ENCODE measurements at places on chromosomes 7 and 10.

DNA sequence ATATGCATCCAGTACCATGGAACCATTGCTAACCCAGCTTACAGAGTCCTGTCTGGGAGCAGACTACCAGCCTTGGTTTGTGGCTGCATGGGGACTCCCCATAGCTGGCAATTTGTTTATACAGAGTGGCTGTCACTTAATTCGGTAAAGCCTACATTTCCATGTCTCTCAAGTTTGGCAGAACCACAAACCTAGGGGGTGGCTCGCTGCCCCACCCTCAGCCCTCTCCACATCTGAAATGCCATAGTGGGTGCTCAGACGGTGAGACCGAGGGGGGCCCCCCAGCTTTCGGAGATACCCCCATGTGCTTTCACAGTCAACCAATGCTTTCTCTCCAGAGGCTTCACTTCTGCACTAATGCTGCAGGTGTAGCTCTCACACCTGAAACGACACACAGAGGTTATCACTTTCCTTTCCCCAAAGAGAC, 75.5 kb upstream of the KAT6B start:
- no peak for DNase-seq

DNA sequence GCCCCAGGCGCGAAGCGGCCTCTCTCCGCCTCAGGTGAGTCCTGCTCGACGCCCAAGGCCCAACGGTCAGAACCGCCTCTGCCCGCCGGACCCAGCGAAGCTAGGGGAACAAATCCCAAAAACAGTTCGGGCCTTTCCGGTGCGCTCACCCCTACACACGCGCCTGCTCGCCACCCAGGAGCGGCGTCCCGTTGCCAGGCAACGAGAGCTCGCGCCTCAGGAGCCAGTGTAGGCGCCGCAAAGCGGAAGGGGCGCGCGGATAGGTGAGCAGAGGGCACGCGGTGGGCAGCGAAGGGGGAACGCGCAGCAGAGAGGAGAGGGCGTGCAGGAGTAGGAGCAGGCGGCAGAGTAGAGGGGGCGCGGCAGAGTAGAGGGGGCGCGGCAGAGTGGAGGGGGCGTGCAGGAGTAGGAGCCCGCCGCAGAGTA, at the start of the genes DYDC1 and DYDC2:
Gene DYDC1, minus strand, starts transcription at position 193 of the 426 bp plus-strand sequence. CDS start 4,154 bp downstream, outside the sequence.
Gene DYDC2, plus strand, starts transcription at position 219 of the 426 bp plus-strand sequence. CDS start 5,663 bp downstream, outside the sequence.
- no peak for DNase-seq

- no peak for DNase-seq
These were observed 42.6 kb upstream of the TRIM8 start for GRCh38 chr10:102601639-102602038.

DNA sequence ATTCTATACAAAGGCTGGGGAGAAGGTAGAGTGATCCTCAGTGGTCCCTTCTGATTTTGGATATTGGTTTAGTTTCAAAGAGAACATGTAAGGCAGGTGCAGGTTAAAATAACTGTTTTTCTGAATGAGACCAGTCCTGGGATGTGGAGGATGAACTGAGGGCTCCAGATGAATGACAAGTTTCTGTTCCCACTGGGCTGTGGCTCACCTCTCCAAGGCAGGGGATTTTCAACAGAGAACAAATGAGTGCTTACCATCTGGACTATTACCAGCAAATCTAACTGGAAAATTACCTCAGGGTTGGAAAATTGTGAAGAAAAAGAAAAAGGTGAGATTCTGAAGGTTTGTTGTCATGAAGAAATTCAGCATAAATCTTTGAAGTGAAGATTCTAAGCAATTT, 8.0 kb downstream of the LAMB4 start:
- no peak for DNase-seq

GRCh38 chr10:22346096-22346661, 883 bp downstream of the SPAG6 start:
- no peak for DNase-seq

DNA sequence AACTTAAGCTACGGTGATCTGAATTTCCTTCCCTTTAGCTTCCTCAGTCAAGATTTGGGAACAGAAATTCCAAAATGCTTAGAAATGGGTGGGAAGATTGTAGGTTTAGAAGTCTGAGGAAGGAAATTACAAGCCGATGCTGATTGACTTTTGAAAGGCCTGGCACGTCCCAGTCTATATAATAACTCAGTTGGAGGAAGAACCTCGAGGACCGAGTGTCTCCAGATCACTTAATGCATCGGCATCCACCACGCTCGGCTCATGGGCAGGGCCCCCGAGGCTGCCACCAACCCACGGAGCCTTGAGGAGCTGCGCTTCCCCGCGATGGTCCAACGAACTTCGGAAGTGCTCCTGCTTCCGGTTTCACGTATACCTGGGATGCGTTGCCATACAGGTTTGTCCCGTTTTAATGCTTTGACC, 10.4 kb upstream of the SP8 start:
- DNase-seq, result no peak

- no peak for DNase-seq
These were observed 84.5 kb upstream of the DUSP5 start for GRCh38 chr10:110413049-110413783.

DNA sequence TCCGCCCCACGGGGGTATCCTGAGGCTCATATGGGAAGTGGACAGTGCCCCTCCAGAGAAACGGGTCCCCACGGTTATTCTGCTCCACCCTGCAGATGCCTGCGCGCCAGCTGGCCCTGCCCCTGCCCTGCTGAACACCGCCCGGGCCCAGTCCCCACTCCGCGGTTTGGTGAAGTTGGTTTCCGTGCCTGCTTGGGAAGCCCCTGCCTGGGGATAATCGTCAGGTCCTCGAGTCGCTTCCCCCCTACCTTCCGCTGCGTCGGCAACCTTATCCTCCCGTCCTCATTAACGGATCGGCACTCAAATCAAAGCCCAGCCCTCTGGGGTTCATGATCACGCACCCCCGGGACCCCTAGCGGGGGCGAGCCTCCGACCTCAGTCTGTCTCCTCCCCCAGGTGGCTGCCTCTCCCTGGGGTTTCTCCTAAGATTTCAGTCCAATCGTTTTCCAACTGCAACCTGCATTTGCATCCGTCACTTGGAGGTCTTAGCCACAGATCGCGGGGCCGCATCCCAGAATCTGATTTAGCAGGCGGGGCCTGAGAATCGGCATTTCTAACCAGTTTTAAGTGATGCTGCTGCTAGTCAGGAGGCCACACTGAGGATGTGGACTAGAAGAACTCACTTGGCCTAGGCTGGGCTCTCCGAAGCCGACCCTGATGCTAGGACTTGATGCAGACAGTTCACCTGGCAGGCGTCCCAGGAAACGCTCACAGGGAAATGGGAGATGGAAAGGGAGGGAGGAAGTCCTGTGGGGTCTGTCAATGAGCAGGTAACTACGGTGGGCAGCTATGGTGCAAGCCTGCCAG, 27.6 kb downstream of the WDR86 start:
- DNase-seq, result no peak

- no peak for DNase-seq
These were observed 149.4 kb downstream of the SNX10 start for GRCh38 chr7:26441002-26441521.

- DNase-seq, result no peak
These were observed 120.0 kb upstream of the EGFR start for GRCh38 chr7:54898659-54899340.

DNA sequence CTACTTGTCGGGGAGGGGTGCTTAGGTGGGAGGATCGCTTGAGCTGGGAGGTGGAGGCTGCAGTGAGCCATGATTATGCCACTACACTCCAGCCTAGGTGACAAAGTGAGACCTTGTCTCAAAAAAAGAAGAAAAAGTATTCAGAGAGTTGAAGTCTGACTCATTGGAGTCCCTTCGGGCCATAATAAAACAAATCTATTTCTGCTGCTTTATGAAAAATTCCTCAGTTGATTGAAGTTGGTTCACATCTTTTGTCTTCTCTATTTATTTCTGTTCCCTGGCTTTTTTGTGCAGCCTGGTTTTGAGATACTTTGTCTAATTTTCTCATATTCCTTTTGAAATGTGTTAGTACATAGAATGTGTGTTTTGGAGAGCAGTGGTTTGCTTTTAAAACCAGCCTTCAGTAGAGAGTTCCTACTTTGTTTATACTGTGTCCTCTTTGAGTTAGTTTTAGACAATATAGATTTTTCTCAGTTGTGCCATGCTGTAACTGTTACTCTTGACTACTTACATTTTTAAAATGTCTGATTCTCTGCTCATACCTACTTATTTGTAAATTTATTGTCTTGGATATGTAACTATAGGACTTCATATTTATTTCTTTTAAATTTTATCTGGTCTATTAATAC, 36.7 kb downstream of the LUC7L2 start:
- no peak for DNase-seq

DNA sequence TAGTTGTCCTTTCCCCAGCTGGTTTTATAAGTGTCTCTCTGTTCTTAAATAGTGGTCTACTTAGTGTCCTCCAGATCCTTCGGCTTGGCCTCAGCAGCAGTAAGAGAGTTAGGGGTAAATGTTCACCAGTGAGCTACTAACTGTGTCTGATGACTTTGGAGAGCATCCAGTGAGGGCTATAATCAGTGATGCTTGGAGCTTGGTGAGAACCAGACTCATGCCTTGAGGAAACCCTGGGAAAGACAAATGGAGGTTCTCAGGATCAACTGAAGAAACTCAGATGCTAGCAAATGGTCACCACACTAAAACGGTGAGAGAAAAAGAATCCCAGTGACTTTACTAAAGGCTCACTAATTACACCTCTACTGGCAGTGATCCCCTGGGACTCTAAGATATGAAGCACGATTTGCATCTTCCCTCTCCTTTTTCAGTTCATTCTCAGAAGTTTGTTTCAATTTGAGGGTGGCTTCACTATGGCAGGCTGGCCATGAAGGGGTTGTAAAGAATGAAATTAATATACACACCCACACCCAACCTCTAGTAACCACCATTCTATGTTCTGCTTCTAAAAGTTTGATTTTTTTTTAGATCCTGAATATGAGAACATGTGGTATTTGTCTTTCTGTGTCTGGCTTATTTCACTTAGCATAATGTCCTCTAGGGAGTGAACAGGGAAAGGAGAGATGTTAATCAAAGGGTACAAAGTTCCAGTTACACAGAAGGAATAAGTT, 177.9 kb downstream of the PDE1C start:
- DNase-seq, result no peak

- no peak for DNase-seq
These were observed 111.2 kb downstream of the LSM5 start for GRCh38 chr7:32378988-32379387.

DNA sequence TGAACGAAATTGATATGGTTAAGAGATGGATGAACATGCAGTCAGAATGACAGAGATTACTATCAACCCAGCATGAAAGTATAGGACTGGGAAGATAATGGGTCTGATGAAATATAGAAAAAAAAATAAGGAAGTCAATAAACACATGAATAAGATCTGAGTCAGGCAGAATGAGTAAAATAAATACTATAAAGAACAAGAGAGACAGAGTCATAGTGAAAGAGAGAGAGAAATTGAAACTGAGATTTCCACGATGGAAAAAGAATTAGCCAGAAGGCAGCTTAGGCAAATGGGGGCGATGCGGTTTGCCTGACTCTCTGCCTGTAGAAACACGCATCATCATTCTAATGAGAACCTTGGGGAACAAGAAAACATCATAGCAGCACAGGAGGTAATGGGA, 26.6 kb downstream of the SEMA3D start:
- no peak for DNase-seq

GRCh38 chr7:91628742-91629141, 251.8 kb downstream of the MTERF1 start:
- DNase-seq, result no peak

GRCh38 chr10:1037098-1037497, 11.4 kb upstream of the IDI2 start:
- no peak for DNase-seq

DNA sequence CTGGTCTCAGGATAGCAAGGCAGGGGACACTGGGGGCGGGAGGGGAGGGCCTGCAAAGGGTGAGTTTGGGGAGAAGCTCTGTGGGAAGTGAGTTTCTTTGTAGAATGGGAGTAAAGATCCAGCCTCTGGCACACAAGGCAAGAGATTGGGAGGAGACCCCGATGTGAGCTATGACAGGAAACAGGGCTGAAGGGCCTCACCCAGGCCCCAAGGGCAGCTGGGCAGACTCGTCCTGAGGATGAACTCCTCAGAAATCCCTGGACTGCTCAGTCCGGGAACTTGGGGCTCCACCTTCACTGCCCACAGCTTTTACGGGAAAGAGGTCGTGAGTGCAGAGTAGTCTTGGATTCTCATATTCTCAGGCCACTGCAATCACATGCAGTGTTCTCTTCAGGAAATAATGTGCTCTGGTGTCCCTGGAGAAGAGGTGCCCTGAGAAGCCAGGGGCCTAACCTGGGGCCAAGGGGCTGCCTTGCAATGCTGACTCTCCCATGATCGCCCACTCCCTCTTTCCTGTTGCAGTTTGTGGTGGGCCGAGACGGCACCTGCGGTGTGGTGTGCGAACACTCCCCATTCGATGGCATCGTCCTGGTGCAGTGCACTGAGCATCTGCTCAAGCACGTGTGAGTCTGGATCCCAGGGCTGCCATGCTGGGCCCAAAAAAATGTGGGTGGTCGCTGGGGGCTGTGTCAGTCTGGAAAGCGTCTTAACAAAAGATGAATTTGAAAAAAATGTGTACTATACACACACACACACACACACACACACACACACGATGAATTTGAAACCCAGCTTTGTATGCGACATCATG, 31.3 kb upstream of the C10orf53 start:
- DNase-seq, result no peak

DNA sequence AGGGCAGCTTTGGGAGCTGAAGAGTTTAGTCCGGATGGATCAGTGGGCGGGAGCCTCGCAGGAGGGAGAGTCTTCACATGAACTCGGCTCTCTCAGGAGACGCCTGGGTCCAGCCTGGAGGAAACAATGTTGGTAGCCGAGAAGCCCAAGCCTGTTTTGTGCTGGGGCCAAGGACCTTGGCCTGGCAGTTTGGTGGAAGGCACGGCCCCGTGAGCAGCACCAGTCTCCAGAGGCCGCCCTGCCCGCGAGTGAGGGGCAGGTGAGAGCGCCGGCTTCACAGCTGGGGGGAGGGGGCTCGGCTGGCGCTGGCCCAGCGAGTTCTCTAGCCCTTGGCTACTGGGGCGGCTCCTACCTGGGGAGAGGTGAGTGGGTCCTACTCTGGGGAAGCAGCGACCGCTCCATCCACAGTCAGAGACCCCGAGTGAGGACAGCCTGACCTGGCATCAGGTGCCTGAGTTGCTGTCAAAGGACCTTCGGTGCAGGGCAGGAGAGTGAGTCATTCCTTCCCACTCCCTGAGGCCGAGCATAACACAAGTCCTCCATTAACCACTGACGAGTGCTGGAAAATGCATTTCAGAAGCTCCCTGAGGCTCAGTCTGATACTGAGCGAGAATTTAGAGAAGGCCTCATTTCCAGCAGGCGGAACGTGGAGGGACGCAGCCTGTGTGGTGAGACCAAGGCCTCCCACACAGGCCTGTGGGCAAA, 89.3 kb upstream of the DIP2C start:
- no peak for DNase-seq

Data from cortex of kidney (tissue), 1 donor.